ENCODE measurements at places on chromosomes 11 and 22.

GRCh38 chr11:46892109-46892508, 26.2 kb downstream of the LRP4 start:
- DNase-seq, result no peak

- peak; percentile 88 for DNase-seq
Observed at GRCh38 chr11:133966921-133967598, 10.3 kb upstream of the IGSF9B start.

DNA sequence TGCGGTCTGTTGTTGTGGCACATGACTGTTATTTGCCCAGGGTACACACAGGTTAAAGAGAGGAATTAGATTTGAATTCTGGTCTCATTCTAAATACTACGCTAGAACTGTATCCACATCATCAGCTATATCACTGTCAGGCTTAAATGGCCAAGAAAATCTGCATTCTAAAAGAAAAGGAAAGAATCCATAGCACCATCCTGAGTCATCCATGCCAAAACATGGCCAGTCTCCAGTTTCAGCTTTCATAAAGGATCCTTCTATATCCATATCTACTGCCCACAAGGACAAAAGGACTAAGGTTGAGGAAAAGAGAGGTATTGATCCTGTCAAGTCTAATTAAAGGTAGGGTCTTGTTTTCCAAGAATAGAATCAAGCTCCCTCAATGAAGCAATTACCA, 73.6 kb upstream of the GDPD4 start:
- DNase-seq, result no peak

- DNase-seq, result peak; percentile 29
Observed at GRCh38 chr11:67082071-67082791, 25.6 kb downstream of the RHOD start.

GRCh38 chr11:10122326-10123197, 171.5 kb downstream of the SBF2 start:
- DNase-seq, result no peak

DNA sequence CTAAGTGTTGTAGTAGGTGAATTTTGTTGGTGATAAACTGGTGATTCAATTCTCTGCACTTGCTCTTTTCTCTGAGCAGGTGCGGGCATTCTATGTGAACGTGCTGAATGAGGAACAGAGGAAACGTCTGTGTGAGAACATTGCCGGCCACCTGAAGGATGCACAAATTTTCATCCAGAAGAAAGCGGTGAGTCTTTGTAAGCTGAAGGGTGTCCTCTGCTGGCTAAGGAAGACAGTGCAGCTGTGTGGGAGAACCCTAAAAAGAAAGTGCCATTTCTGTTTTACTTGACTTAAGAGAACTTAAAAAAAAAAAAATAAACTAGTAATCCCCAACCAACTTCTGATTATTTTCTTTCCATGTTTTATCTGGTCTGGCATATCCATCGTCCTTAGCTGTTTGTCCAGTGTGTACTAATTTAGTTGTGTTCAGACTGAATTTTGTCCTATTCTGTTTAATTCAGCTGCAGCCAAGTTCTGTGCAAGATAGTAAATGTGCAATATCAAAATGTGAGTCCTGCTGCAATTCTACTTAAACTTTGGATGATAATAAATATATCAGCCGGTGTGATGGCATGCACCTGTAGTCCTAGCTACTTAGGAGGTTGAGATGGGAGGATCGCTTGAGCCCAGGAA, 29.6 kb downstream of the CAT start:
- DNase-seq, result peak; percentile 65

DNA sequence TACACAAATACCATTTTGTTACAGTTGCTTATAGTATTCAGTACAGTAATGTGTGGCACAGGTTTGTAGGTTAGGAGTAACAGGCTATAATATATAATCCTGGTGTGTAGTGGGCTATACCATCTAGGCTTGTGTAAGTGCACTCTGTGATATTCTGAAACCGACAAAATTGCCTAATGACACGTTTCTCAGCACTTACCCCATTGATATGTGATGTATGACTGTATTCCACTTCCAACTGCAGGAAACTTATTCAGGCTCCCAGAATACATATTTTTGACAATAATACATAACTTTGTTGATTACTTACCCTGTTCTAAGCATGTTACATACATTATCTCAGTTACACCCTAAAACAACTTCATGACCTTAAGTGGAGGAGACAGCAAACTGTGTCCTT, 5.1 kb upstream of the PICALM start:
- DNase-seq, result no peak

DNA sequence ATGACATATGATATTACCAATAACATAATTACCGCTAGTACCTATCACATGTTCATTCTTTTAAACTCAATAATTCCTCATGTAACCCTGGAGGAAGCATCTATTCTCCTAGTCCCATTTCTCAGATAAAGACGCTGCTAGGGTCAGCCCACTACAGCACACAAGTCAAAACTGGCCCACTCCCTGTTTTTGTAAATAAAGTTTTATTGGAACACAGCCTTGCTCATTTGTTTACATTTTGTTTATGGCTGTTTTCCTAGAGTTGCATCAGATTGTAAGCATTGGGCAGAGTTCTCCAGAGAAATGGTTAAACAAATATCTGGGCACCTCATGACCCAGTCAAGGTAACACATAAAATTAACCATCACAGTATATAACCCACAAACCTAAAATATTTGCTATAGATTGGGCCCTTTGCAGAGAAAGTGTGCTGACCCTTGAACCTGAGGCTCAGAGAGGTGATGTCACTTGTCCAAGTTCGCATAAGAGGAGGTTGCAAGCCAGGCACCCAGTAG, 36.8 kb downstream of the MN1 start:
- no peak for DNase-seq

- peak; percentile 81 for DNase-seq
Observed at GRCh38 chr22:45671783-45672563, at the start of gene ATXN10. Gene ATXN10 (plus strand): TSS chr22:45671834. CDS start chr22:45672064, 230 bp downstream.

DNA sequence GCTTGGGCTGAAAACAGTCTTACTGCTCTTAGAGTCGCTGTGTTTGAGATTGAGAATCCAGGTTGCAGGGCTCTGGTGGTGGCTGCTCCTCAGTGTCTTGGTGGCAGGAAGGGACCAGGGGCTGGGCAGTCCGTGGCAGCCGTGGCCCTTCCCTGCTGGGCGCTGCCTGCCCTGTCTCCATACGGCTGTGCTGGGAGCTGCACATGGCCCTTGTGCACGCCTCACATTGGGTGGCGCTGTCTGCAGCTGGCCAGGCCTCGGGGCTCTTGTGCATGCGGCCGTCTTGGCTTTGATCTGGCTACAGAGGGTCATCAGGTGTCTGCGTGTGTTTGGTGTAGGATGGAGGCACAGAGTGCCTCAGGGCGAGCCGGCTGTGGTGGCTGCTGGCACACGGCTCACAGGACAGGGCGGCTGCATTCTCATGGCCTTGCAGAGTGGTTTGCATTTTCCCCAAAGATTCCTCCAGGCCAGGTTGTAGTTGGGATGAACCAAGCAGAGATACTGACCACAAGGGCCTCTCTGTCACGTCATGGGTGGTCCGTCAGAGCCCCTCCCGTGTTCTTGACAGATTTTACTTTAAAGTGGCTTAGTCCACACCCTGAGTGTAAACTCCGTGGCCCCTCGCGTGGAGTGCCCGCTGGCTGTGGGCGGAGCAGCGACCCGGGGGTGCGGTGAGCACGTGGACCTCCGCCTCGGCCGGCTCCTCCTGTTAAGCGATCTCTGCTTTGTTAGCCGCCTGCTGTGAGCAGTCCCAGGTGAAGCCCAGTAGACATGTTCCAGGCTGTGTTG, 34.7 kb downstream of the MUC6 start:
- DNase-seq, result no peak

DNA sequence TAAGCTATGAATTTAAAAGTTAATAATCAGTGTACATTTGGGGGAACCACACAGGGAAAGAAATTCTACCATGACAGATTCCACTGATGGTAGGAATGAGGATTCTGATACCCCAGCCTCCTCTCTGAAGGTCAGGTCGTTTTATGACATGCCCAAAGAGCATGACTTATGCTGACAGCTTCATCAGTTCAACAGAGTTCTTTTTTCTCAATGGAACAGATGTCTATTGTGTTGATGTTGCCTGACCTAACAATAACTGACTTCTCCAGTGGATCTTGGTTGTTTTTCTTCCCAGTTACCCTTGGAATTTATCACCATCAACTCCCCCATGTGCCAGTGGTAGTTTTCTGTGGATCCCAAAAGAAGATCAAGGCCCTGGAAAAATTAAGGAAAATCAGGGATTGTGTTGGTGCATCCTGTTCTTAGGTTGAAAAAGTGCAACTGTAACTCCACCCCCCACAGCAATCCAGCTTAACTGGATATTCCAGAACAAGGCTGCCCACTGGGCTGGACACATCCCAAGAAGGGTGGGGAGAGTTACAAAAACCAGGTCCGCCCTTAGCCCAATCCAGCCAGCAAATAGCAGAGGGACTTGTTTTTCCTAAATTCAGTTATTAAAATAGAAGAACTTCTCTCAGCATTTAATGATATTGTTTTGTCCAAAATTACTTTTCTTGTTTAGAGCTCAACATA, 31.5 kb upstream of the CAT start:
- no peak for DNase-seq

GRCh38 chr11:46452918-46453517, 61.4 kb upstream of the CHRM4 start:
- no peak for DNase-seq

GRCh38 chr11:41320653-41321052, 138.8 kb downstream of the LRRC4C start:
- DNase-seq, result no peak

GRCh38 chr11:69711822-69712801, 8.3 kb upstream of the FGF19 start:
- DNase-seq, result no peak

- DNase-seq, result peak; percentile 49
Observed at GRCh38 chr22:50399751-50400331, 56.7 kb downstream of the PPP6R2 start.

- DNase-seq, result no peak
Observed at GRCh38 chr11:74485868-74486267, 7.7 kb downstream of the LIPT2 start.

GRCh38 chr11:11027288-11027687, 169.4 kb upstream of the ZBED5 start:
- no peak for DNase-seq

DNA sequence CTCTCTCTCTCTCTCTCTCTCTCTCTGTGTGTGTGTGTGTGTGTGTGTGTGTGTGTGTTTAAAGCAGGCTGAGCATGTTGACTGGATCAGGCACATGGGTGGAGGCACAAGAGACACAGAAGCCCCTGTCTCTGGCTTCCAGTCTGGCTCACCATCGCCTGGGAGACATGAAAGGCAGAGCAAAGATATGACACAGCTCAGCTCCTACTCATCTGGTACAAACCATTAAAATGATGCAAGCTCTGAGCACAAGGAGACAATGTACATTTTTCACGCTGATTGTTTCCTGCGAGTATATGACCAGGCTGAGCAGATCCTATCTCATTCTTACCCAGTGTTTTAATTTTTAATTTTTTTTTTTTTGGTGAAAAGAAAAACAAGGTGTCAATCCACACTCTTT, 9.5 kb downstream of the SLC6A5 start:
- no peak for DNase-seq

DNA sequence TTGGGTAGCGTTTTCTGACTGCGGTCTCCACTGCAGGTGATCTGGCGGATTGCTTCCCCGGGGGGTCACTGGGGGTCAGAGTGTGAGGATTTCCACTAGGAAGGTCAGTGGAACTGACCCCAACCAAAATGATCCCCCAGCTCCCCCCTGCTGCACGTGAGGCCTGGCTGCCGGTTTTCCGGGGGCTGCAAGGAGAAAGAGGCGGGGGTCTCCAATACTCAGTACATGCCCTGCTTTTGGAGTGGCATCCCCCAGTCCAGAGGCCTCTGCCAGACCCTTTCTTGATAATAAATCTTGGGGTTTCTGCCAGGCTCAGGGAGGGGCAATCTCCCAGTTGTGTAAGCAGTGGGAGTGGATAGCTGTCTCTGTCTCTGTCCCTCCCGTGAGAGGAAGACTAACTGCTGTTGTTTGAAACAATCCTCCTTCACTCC, 71.5 kb upstream of the RTL6 start:
- DNase-seq, result no peak

GRCh38 chr11:29251738-29252137, 765.1 kb downstream of the KCNA4 start:
- DNase-seq, result no peak

- no peak for DNase-seq
Observed at GRCh38 chr11:37409124-37409523, 811.1 kb upstream of the RAG2 start.

DNA sequence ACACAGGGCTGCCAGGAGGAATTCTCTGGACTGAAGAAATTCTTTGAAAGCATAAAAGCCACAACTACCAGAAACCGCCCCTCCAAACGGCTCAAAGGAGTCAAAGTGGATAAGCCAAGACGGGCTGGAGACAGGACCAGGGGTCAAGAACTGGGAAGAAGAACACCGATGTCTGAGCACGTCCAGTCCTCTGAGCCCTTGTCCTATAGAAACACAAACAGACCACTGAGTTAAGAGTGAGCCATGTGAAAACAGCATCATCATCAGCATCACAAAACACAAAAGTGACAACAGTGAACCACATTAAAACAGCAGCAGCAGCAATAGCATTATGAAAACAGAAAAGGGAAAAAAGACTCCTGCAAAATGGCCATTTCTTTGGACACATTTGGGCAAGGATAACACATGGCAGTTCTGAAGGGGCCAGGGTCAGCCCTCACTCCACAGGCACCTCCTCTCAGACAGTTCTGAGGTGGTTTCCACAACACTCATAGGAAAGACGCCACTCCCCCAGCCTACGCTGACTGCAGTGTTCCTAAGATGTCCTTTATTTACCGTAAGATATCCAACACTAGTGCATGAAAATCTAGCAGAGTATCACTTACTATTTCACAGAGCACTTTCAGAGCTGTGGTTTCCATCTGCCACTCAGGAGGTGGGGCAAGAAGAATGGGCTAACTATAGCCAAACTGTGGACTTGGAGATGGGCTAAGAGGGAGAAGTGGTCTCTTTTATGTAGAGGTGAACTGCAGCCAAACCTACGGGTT, 28.6 kb upstream of the YPEL1 start:
- DNase-seq, result peak; percentile 38

GRCh38 chr11:65448418-65449105, 26.0 kb downstream of the NEAT1 start:
- DNase-seq, result no peak

DNA sequence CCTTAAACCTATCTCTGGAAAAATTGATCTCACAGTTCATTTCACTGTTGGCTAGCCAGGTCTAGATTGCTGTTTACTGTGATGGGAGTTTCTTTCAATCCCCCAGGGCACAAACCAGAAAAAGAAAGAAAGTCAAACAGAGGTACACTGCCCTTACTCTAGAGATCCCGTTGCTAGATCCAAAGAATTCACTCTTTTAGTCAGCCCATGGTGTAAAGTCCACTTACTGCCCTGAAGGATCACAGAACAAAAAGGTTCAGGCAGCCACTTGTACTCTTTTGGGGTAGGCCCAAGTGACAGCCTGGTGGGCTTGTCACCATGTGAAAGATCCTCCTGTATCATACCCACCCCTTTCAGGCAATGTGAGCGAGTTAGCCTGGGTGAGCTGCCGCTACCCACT, 162.6 kb upstream of the CCDC179 start:
- DNase-seq, result no peak
